Hippocampal formation (tissue), 2 donors: ENCODE measurements at places on chromosomes 3 and 15.

DNA sequence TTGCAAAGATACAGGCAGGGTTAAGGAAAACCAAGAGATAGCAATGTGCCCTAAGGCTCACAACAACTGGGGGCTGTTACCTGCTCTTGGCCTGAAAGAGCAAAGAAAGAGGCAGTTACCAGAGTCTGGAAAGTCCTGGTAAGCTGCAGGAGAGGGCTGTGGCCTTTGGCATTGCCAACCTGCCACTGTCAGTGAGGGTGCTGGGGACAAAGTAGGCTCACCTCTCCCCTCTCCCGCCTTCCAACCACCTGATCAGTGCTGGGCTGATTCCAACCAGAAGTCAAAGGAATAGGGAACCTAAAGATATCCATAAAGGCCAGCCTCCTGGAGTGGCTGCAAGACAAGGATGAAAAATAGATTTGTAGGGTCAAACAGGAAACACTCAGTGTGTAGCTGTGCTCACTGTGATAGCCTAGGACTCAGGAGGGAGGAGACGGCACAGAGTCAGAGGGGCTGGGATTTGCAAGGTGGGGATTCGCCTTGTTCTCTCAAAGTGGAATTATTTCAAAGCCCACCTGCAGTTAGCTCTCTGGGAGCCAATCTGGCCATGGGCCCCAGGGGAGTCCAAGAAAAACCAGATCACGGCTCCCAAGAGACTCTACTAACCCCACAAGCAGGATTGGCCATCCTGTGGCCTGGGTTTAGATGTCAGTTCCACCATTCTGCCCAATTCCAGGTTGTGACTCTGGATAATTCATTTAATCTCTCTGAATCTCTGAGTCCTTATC, 204.0 kb upstream of the BCL6 start:
- DNase-seq, result no peak

DNA sequence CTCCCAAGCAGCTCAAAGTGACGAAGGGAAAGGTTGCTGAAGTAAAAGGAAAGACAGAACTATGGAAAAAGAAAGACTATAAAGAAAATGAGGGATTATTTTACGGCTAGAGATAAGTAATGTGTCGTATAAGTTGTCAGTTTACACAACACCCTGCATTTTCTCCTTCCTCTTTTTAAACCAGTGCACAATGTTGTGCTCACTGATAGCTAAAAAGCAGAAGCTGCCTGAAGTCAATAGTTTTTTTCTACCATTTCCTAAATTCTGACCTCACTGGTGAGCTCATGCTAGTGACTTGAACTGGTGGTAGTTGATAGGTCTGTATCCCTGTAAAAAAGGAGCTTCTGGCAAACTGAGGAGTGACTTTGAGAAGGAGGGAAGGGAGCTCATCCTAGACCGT, 368.6 kb upstream of the GBE1 start:
- DNase-seq, result no peak

GRCh38 chr3:192091831-192092230, 630.9 kb downstream of the PYDC2 start:
- DNase-seq, result no peak

- no peak for DNase-seq
Measured at GRCh38 chr3:53795176-53795575, 51.0 kb downstream of the CHDH start.

- DNase-seq, result no peak
Measured at GRCh38 chr3:43755516-43756200, 64.9 kb downstream of the ABHD5 start.

- DNase-seq, result no peak
Measured at GRCh38 chr3:195236076-195236798, 34.7 kb downstream of the XXYLT1 start.

- DNase-seq, result no peak
Measured at GRCh38 chr15:88256279-88257230, at the start of gene NTRK3. TSS of gene NTRK3 (minus strand) at chr15:88256739. CDS start at chr15:88256153, 586 bp downstream.
